ENCODE measurements at places on chromosomes 2 and 18.

DNA sequence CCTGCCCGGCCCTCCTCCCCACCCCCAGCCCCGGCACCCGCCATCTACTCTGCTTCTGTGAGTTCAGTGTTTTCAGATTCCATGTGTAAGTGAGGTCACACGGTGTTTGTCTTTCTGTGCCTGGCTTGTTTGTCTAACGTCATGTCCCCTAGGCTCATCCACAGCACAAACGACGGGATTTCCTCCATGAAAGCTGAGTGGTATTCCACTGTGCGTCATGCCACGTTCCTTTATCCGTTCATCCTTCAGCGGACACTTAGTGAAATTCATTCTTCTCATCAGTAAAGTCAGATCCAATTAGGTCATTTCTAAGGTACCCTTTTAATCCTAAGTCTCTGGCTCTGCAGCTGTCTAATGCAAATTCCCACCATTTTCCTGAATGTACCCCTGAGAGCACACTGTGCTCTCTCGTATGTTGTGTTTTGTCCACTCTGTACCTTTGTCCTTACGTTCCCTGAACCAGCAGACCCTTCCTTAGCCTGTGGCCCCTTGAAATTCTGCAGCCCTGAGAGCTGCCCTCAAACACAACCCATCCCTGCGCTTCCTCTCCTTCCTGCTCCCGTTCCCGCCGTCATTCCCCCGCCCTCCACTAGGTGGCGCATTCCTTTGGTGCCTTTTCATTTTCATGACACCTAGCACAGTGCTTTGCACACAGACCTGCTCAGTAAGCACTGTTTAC is 44.1 kb downstream of the TRAPPC12 start:
- DNase-seq: peak; percentile 22

- DNase-seq: no peak
These were observed 532.0 kb upstream of the POU3F3 start for GRCh38 chr2:104321796-104322349.

DNA sequence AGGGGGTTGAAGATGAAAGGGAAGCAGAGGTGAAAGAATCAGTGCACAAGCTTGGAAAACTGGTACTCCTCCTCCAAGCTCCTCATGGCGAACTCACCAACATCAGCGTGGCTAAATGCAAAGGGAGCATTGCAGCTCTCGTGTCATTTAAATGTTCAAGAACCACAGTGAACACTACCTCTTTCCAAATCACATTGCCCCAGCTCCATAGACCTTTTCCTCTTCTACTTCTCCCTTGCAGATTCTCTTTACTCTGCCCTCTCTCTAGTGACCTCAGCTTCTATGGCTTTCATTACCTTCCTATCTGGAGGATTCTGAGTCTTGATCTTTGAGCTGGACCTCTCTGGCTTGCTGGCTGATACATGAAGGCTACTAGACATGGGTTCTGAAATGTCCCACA is 14.3 kb downstream of the EPB41L3 start:
- no peak for DNase-seq

GRCh38 chr2:175539122-175539521 is 357.6 kb upstream of the ATP5MC3 start:
- DNase-seq: no peak

DNA sequence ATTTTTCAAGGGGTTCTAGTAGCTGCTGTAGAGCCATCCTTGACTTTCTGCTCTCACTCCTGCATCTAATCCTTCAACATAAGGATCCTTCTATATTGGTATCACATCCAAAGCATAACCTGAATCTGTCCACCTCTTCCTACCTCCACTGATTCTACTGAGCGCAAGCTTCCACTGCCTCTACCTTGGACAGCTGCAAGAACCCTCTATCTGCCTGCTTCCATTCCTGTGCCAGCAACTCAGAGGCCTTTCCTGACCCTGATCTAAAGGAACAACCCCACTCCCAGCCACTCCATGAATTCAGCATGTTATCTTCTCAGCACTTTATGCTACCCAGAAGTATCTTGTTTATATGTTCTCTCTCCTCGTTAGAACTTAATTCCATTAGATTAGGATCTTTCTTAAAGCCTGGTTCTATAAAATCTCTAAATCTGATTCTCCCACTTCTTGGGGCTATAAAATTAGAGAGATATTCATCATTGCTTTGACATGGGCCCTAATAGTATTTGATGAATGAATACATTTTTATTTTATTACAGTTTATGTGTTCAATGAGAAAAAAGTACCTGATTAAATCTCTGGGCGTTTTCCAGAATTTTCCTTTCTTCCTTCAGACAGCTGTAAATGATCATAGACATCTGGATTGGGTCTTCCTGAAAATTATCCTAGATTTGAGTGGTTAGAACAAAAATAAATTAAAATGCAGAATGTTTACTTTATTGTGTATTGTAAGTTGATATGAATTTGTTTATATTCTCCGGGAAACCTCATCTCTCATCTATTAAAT is 6.8 kb downstream of the STAT1 start:
- DNase-seq: no peak
